ENCODE measurements at places on chromosomes 6 and 20. TPM values are rescaled to one million over a fixed set of nuclear protein-coding genes. Genes with fewer than 3 reads are reported as not detected.

DNA sequence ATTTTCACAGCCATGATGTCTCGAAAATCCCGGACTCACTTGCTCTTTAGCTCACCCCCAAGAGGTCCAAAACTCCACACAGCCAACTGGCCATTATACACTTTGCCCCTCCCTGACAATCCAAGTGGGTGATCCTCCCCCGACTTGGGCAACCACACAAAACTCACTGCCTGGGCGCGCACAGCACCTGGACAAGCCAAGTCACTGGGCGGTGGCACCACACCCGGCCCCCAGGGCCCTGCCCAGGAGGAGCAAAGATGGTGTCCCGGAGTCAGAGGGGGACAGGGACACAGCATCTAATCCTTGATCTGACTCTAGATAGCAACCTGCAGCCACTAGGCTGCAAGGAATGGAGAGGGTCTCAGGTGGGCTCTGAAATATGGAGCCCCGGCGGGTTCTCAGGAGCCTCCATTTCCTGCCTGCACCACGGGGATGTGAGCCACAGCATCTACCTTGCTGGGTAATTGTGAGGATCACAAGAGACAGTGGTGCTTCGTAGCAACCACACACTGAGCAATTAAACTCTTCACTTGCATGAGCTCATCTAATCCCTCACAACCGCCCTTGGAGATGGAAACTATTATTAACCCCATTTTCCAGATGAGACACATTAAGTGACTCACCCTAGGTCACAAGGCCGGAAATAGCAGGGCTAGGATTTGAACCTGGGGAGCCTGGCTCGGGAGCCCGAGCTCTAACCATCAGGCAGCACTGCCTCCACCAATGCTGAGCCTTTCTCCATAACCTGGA lies 66.6 kb downstream of the BMP7 start:
- DNase-seq: no peak

GRCh38 chr20:61295682-61296628 lies 43.9 kb downstream of the CDH4 start:
- DNase-seq: no peak

DNA sequence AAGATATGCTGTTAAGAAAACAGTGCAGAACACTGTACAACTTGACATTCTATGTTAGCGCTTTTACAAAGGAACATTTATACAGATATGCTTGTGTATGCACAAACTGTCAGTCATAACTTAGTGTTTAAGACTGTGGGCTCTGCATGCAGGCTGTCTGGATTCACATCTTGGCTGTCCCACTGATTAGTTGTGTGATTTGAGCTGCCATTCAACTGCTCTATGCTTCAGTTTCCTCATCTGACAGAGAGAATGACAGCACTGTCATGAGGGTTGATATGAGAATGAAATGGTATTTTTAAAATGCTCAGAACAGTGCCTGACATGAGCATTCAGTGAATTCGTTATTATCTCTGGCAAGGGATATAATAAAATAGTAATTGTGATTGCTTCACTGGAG lies 8.7 kb downstream of the SLC25A27 start:
- no peak for DNase-seq

DNA sequence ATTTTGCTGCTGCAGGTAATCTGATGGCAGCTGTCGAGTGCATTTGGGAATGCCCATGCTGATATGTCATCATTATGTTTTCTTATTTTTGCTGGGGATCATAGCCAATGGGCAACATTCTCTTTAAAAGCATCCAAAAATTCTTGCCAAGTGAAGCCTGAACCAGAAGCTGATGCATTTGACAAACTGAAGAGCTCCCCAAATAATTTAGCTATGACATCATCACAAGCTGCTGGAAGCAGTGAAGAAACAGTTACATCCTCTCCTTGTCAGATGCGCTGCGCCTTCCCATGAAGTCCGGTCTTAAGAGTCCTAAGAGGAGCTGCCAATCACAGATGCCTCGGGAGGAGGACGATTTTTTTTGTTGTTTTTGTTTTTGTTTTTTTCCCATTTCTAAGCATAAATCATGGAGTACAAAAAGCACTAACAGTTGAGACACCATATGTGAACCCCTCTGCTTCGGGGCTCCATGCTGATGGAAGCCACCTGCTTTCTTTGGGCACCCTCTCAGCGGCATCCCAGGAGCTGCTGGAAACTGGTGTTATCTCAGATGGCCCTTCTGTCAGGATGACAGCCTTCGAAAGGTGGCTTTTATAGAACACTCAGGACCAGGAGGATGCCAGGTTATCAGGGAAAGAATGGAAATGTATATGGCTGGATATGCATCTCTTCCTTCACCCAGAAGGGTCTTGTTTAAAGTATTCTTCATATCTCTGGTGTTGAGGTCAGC lies 56.1 kb upstream of the FOXQ1 start:
- DNase-seq: no peak

- DNase-seq: no peak
Observed at GRCh38 chr6:142842418-142843261, 102.3 kb downstream of the HIVEP2 start.

- no peak for DNase-seq
Observed at GRCh38 chr6:6697620-6698019, 109.1 kb downstream of the LY86 start.

Gene ZC3H12D
- 1.8 TPM for total RNA-seq

DNA sequence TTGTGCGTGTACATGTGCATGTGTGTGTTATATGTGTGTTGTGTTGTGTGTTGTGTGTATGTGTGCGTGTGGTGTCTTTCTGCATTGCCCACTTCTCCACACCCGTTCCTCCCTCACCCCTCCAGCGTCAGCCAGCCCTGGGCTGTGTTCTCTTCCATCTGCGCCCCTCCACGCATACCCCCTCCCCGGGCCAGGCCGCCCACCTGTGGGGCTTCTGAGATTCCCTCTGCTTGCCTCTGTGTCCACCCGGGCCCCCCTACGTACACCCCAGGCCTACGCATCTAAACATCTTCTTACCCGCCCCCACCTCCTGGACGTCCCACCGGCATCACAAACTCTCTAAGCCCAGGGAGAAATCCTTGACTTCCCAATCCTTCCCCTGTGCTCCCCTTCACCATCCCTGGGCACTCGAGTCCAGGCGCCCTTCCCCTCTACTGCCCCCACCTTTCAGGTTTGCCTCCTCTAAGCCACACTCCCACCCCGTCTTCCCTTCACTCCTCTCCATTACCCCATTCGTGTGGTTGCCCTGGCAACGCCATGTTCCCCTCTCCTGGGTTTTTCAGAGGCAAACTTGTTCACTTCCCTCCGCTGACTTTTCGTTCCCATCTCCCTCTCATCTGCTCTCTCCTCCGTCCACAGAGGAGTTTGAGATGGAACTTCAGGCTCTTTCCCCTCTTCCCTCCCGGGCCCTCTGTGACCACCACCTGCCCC lies 81.7 kb upstream of the NNAT start:
- no peak for DNase-seq

GRCh38 chr6:77638129-77638830 lies 14.6 kb upstream of the MEI4 start:
- no peak for DNase-seq

- DNase-seq: no peak
Observed at GRCh38 chr6:97394160-97394748, 111.2 kb upstream of the MMS22L start.

GRCh38 chr20:62308102-62308822 lies 5.5 kb downstream of the ADRM1 start:
- no peak for DNase-seq

DNA sequence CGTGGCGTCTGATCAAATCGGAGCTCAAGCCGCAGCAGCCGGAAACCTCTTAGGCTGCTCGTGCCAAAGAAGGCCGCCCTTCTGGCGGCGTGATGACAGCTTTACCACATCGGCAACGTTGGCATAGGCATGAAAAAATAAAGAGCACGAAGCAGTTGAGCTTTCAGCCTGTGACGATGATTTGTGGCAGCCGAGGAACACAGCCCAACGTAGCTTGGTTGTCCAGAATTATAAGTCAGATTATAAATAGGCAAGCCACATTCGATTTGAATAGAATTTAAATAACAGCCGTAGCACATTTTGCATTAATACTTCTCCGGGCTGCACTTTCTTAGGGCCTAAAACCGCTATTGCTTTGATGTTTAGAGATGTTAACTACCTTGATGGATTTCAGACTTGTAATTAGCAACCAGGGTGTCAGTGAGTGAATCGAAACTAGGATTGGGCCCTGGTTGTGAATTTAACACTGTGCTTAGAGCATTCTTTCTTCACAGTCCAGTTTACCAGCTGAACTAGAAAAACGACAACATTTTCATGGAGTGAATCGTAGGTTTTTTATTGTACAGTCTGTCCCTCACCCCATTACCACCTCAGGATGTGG lies 864 bp upstream of the BCLAF1 start:
- DNase-seq: peak; percentile 93

Gene COX4I2
- 6.5 TPM for total RNA-seq

DNA sequence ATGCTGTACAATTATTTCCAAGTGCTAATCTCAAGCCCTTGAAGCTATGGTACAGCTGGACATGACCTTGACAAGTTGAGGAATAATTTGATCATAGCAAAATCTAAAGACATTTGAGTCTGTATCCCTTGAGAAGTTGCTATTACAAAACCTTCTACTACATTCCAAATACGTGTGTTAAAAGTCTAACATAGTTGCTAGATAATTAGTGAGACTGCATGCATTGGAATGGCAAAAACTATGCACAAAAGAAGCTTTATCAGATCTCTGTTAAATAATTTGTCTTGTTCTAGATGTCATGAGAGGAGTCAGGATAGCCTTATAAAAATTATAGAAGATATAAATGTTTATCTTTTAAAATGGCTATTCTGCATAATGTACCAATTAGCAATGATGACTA lies 127.8 kb downstream of the GJA1 start:
- DNase-seq: no peak

DNA sequence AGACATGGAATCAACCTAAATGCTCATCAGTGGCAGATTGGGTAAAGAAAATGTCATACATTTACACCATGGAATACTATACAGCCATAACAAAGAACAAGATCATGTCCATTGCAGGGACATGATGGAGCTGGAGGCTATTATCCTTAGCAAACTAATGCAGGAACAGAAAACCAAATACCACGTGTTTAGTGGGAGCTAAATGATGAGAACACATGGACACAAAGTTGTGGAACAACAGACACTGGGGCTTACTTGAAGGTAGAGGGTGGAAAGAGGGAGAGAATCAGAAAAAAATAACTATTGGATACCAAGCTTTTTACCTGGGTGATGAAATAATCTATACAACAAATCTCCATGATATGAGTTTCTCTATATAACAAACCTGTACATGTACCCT lies 701.3 kb downstream of the TBC1D32 start:
- DNase-seq: no peak

DNA sequence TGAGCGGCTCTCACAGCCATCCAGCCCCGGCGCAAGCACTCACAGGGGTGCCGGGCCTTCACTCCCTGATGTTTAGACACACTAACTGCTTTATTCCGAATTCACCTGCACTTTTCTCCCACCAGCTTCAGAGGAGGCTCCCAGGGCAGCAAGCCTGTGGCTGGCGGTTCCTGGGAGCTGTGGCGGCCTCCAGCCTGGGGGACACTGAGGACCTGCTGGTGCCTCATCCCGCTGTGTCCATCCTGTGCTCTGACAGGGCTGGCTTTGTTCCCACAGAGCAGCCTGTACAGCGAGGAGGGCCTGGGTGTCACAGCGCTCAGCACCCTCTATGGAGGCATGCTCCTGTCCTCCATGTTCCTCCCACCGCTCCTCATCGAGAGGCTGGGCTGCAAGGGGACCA lies 3.1 kb downstream of the UNC93A start:
- no peak for DNase-seq

Gene UTRN
- 229 TPM for total RNA-seq

- DNase-seq: peak; percentile 38
Observed at GRCh38 chr6:116572162-116572561, 858 bp downstream of the RWDD1 start.

- no peak for DNase-seq
Observed at GRCh38 chr6:63305277-63305676, 14.5 kb downstream of the LGSN start.

DNA sequence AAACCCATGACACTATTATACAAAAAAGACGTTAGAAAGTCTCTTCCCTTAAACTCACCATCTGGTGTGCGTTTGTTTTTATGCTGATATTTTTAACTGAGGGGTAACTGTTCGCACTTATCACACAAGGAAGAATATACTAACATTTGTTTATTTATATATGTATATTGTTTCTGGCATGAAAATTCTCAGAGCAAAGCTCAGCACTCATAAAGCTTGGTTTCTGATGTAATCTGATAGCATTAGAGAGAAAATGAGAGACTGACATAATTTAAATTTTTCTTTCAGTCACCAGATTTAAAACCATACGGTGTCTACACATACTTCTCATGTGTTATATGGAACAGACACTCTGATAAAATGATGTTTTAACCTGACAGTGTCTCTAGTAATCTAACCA lies 6.9 kb downstream of the BLOC1S5 start:
- no peak for DNase-seq

Gene SOX4
- total RNA-seq: 10.3 TPM

- no peak for DNase-seq
Observed at GRCh38 chr6:17413313-17413750, 19.9 kb downstream of the CAP2 start.

Gene RAB5IF
- 56.0 TPM for total RNA-seq

Gene INSM1
- total RNA-seq: not detected

All from posterior vena cava (tissue), 2 donors.